Mesothelial cell of epicardium (in vitro differentiated cells): ENCODE measurements at places on chromosomes 6 and 20. TPM values are rescaled to one million over a fixed set of nuclear protein-coding genes. Genes with fewer than 3 reads are reported as not detected.

The AVP gene
- total RNA-seq = not detected in 3 replicates

The EFCAB8 gene
- total RNA-seq = 0.11 to 0.51 TPM (median 0.47 TPM) in 3 replicates

The PEDS1 gene
- total RNA-seq = 30.3 to 32.3 TPM (median 30.3 TPM) in 3 replicates

The MOXD1 gene
- total RNA-seq = 110 to 113 TPM (median 111 TPM) in 3 replicates

The FOXF2 gene
- 0.13 to 0.27 TPM in 2 of 3 replicates, not detected in the other for total RNA-seq

- no peaks in the 10 kb centered on the region for H3K36me3 ChIP-seq
- H3K4me1 ChIP-seq = peaks cover 6% of the 10 kb centered on the region
- no peak overlapping the region for H3K27ac ChIP-seq
- no peak overlapping the region for H3K4me3 ChIP-seq
Measured at GRCh38 chr6:17202526-17202925, 78.6 kb upstream of the RBM24 start.

DNA sequence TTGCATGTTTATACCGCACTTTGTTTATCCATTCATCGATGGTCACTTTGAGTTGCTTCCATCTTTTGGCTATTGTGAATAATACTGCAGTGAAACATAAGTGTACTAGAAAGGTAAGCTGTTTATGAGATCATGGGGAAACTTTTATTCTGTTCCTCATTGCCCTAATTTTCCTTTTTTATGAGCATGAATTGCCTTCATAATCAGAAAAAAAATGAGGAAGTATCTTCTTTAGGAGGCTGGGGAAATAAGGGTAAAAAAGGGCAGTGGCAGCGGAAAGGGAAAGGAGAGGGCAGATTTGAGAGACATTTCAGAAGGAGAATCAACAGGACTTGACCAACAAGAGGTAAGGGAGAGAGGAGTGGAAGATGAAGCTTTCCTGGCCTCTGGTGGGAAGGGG, 14.3 kb upstream of the SERINC3 start:
- peaks cover 11% of the 10 kb centered on the region for H3K4me1 ChIP-seq
- no peak overlapping the region for H3K4me3 ChIP-seq
- H3K27me3 ChIP-seq = no peaks in the 10 kb centered on the region
- H3K36me3 ChIP-seq = no peaks in the 10 kb centered on the region
- no peak for DNase-seq
- no peak overlapping the region for H3K27ac ChIP-seq

DNA sequence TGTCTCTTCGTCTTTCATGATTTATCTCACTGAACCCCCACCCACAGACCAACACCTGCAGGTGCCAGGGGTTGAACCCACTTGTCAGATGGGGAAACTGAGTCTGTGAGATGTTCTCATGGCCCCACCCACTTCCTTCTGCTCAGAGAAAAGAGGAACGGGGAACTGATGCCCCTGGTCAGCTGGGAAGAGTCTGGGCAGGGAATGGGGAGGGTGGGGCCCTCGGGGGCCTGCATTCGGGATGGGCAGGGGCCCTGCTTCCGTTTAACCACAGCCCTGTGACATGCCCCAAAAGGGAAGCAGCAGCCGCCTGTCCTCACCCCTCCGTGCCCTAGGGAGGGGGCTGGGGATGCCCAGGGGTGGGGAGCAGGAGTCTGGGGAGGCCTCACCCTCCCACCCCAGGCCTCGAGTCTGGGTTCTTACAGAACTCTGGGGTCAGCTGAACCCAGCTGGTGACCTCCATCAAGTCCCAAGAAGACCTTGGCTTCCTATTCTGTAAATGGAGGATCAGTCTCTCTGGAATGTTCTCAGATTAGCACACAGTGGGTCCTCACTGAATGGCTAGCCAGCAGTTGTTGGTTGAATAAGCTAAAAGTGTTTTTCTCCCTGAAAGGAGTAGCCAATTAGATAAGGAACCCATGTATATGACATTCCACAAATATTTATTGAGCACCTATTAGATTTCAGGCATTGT, 81.5 kb downstream of the CEBPB start:
- H3K27ac ChIP-seq = no peak overlapping the region
- no peak overlapping the region for H3K4me3 ChIP-seq
- H3K4me1 ChIP-seq = no peaks in the 10 kb centered on the region
- no peaks in the 10 kb centered on the region for H3K27me3 ChIP-seq
- no peak for DNase-seq
- H3K36me3 ChIP-seq = no peaks in the 10 kb centered on the region

GRCh38 chr20:370977-371754, 9.4 kb upstream of the TRIB3 start:
- H3K4me1 ChIP-seq = peaks cover 37% of the 10 kb centered on the region
- no peak overlapping the region for H3K4me3 ChIP-seq
- no peaks in the 10 kb centered on the region for H3K27me3 ChIP-seq
- H3K36me3 ChIP-seq = no peaks in the 10 kb centered on the region
- peak overlapping the region; percentile 72 for H3K27ac ChIP-seq

DNA sequence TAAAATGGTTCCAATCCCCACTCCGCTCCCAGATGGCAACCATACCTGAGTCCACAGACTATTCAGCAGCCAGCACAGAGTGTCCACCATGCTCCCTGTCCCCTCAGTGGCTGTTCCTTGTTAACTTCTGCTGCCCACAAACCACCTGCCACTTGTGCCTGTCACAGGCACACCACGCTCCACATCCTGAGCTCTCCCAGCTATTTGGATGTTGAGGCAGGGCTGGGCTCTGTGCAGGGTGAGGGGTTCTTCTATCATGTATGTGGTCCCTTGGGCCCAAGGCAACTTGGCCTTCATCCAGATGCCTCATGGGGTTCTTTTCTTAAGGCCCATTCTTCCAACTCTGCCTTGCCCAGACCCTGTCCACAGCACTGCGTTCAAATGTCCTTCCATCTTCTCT, 34.0 kb upstream of the NXT1 start:
- H3K4me1 ChIP-seq = no peaks in the 10 kb centered on the region
- DNase-seq = no peak
- no peak overlapping the region for H3K27ac ChIP-seq
- H3K27me3 ChIP-seq = peaks cover 7% of the 10 kb centered on the region
- no peak overlapping the region for H3K4me3 ChIP-seq

DNA sequence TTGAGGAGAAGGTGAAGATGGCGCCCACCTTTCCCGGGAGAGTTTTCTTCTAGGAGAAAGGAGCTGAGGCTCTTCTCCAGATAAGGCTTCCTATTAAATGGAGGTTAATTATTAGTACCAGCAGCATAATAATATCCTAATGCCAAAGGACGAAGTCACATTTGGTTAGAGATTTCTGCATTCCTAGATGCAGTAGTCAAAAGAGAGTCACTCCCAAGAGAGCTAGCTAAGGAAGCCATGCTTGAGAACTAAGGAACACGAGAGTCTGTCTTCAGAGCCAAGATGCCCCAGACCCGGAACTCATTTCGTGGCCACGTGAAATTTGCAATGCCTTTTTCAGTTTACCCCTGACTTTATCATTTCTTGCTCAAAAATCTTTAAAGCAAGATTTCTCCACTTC, 132.7 kb downstream of the TSHZ2 start:
- peaks cover 26% of the 10 kb centered on the region for H3K4me1 ChIP-seq
- no peak for DNase-seq
- no peaks in the 10 kb centered on the region for H3K36me3 ChIP-seq
- H3K4me3 ChIP-seq = no peak overlapping the region
- no peak overlapping the region for H3K27ac ChIP-seq

DNA sequence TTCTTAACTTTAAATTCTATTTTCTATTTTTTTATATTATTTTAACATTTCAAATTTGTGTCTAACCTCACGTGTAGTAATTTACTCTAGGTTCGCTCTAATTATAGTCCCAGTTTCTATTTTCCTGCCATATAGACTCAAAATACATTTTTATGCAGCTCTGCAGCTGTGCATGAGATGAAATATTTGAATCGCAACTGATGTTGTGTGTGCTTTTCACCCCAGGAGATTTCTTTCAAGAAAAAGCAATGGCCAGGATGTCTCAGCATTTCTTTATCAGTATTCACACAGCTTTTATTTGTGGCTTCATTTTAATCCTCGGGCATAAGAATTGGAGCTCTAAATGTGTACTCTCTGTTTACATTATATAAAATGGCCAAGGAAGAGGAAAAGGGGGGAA, 157.6 kb downstream of the HDGFL1 start:
- no peak overlapping the region for H3K4me3 ChIP-seq
- H3K36me3 ChIP-seq = peaks cover 14% of the 10 kb centered on the region
- no peak for DNase-seq
- H3K27ac ChIP-seq = no peak overlapping the region
- no peaks in the 10 kb centered on the region for H3K27me3 ChIP-seq

DNA sequence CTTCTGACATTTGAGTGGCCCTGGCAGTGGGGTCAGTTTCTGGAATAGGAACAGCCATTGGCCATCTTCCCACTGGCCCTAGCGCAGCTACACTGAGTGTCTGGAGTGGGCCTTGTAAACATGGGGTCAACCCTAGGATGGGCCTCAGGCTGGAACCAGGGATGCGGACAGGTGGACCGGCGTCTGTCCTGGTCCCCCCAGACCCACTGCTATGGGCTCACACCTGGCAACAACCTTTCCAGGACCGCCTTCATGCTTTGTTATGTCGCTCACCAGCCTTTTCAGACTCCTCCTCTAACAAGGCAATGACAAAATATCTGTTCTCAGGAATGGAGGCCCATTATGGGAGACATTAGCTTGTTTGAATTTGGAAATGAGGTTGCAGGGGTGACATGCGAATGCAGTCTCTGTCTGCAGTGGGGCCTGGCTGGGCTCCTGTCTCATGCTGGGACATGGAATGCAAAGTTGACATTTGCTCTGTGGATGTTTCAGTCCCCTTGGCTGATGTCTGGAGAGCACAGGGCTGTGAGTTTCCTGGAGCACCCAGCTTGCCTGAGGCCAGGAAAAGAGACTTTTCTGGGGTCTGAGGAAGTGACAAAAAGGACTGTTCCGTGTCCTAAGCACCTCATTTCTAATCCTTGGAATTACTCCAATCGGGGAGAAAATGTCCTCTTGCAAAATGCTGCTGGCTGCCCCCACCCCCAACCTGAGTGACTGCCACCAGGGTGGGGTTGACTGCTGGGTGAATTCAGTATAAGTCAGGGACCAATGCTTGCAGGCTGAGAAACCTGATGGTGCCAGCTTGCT, 98.7 kb upstream of the PMEPA1 start:
- no peak overlapping the region for H3K4me3 ChIP-seq
- H3K27ac ChIP-seq = peak overlapping the region; percentile 40
- H3K36me3 ChIP-seq = no peaks in the 10 kb centered on the region
- H3K4me1 ChIP-seq = peaks cover 66% of the 10 kb centered on the region
- no peaks in the 10 kb centered on the region for H3K27me3 ChIP-seq
- DNase-seq = no peak

DNA sequence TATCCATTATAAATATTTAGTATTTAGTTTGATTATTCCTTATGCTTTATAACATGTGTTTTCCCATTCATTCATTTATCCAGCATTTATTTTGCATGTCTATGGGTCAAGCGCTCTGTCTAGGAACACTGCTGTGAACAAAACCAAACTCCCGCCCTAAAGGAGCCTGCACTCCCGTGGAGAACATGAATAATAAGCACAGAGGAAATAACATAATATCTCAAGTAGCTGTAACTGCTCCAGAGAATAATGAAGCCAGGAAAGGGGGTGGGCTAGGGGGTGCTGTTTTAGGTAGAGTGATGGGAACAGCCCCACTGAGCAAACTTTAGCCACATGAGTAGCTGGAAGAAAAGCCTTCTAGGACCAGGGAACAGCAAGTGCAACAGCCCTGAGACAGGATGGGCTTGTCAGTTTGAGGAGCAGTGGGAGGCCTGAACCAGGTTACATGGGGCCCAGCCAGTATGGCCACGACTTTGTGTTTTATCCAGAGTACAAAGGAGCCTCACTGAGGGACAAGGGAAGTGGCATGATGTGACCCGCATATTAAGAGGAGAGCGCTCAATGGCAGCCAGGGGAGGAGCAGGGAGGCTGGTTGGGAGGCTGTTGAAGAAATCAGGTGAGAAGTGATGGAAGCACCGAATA, 24.4 kb upstream of the PRND start:
- no peaks in the 10 kb centered on the region for H3K4me1 ChIP-seq
- no peaks in the 10 kb centered on the region for H3K27me3 ChIP-seq
- H3K4me3 ChIP-seq = no peak overlapping the region
- H3K36me3 ChIP-seq = peaks cover 20% of the 10 kb centered on the region
- no peak for DNase-seq

DNA sequence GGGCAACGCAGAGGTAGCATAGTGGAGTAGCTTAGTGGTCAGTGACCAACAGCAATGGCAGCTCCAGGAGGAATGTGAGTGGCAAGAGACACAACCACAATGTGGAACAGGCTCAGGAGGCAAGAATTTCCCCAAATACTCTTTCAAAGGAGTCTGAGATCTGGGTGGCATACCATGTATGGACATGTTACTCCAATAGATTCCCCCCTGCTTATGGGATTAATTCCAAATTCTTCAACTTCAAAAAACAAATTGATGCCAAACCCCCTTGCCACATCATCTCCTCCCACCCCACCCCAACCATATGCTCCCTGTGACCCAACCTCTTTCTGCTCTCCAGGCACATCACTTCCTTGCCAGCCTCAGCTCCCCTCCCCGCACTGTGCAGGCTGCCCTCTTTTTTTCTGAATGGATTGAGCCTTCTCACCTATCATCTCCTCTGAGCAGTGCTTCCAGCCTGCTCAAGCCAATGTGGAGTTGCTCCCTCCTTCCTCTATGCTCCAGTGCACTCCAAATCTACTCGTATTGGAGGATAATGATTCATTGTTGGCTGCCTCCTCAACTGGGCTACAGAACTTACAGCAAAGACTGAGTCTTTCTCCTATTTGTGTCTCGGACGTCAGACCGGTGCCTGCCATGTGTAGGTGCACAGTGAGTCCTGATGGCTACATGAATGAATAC, 93.0 kb upstream of the CEP85L start:
- H3K4me3 ChIP-seq = no peak overlapping the region
- DNase-seq = no peak
- H3K36me3 ChIP-seq = no peaks in the 10 kb centered on the region
- H3K4me1 ChIP-seq = peaks cover 14% of the 10 kb centered on the region
